ENCODE measurements at places on chromosomes 1 and 21.

DNA sequence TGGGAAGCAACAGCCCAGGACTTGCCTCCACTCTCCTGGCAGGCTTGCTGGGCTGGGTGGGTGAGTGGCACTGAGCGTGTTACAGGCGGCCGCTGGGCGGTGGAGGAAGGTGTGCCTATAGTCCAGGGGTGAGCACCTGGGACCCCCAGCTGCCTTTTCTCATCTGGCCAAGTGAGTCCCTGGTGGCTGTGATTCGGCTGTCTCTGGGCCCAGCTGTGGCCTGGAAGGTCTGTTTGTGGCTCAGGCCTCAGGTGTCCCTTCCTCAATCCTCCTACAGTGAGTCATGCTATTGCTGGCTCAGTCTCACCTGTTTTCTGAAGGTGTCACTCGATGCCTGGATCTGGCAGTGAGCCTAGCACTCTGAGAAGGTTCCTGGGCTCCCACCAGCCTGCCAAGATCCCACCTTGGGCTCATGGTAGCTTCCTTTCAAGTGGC lies 564.2 kb downstream of the PTPRU start:
- no peak for DNase-seq

GRCh38 chr1:39729030-39729429 lies 9.7 kb upstream of the PPIE start:
- no peak for DNase-seq

- DNase-seq, result no peak
Measured at GRCh38 chr21:15743593-15743992, 13.8 kb downstream of the USP25 start.

DNA sequence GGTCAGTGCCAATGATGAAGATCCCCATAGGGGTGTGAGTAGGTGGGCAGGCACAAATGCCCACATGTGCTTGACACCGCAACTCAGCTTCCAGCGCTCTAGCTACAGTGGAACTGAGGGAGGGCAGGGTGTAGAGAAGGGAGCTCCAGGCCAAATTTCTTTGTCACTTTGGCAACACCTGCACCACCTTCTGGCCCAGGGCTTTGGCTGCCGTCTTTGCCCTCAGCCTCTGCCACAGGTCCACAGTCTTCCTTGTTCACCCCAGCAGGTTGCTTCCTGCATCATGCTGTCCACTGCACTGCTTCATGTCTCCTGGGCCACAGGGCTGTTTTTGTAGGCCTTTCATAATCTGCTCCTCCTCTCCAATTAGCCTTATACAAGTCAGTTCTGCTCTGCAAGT lies 20.4 kb upstream of the FMOD start:
- no peak for DNase-seq

DNA sequence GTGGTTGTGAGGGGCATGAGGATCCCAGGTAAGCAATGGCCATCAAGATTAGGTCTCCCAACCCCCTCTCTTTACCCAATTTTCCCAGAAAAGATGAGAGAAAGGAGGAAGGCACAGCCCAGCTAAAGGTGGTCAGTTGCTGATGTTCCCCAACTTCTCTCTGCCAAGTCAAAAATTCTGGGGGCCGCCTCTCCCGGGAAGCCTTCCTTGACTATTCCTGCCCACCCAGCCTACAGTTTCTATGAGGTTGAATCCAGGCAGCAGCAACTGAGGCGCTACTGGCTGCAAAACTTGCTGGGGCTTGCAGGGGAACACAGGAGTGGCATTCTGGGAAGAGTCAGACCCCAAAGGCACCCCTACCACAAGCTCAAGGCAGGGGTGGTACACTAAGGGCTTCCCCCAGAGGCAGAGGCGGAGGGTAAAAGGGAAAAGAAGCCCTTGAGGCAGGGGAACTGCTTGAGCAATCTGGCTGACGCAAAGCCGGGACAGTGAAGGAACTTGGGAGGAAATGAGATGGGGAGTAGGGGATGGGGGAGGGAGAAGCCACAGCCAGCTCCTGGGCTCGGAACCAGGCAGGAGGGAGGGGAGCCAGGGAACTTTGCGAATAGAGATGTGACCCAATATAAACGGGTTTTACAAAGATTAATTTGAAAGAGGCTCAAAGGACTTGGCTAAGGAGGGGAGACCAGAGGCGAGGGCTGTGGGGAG lies 31.2 kb downstream of the SDC3 start:
- DNase-seq, result no peak

- DNase-seq, result no peak
Measured at GRCh38 chr1:153344718-153345025, 4.0 kb downstream of the PGLYRP4 start.
